ENCODE measurements at places on chromosomes 5 and 9.
A peak's percentile ranks its signal among the peaks of the same experiment; 100 is the strongest.

GRCh38 chr9:127122176-127123063, at the start of gene ANGPTL2:
TSS of gene ANGPTL2 (minus strand) at chr9:127122635. CDS start at chr9:127108731, 13,904 bp downstream.
- DNase-seq: no peak

- DNase-seq: no peak
These were observed 10.8 kb upstream of the PRRC2B start for GRCh38 chr9:131382850-131383729.

- DNase-seq: no peak
These were observed 188.3 kb downstream of the SLC24A2 start for GRCh38 chr9:19600538-19600937.

GRCh38 chr9:124659099-124659659, 111.9 kb downstream of the NR6A1 start:
- peak; percentile 38 for DNase-seq

- no peak for DNase-seq
These were observed 3.3 kb upstream of the DMRT2 start for GRCh38 chr9:1046639-1047572.

- no peak for DNase-seq
These were observed 74.0 kb downstream of the GNAQ start for GRCh38 chr9:77957652-77958051.

- DNase-seq: no peak
These were observed 143.9 kb upstream of the LHFPL2 start for GRCh38 chr5:78792345-78793055.
